ENCODE measurements at places on chromosomes 16 and 17.

GRCh38 chr16:85990861-85991301 is 91.9 kb downstream of the IRF8 start:
- no peak for DNase-seq

DNA sequence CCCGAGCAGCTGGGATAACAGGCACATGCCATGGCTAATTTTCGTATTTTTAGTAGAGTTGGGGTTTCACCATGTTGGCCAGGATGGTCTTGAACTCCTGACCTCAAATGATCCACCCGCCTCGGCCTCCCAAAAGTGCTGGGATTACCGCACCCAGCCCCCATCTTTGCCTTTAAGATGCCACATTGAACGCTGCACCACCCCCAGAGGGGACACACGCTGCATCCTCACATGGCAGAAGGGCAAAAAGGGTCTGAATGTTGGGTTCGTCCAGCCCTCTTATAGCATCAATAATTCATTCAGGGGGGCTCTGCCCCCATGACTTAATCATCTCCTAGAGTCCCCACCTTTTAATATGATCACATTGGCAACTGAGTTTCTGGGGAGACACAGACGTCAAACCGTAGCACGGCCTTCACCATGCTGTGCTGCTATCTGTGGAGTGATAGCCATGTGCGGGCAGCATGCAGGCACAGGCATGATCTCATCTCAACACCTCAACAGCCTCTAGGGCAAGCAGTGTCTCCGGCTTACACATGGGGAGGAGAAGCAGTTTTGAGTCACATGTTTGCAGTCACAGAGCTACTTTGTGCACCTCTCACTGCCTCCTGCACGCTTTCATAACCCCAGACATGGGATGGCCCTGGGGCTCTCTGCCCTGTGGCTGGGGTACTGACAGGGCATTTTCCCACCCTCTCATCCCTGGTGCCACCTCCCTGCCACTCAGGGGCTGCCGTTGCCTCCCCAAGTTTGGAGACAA is 30.0 kb downstream of the IL21R start:
- DNase-seq, result no peak

DNA sequence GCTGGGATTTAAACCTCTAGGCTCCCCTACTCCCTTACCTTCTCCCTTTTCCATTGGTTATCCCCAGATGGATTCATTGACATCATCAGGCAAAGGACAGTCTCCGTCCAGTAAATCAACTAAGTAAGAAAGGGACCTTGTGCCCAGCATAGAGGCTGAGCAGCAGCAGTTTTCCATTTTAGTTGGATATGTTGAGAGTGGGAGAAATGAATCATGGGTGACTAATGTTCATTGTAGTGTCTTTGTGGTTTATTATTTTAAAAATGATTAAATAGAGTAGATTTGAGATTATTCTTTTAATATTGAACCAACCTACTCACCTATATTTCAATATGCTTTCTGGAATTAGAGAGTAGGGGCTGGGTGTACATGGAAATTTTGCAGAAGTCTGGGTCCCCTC is 99.4 kb upstream of the CACNG3 start:
- DNase-seq, result no peak

GRCh38 chr17:53100126-53100525 is 722.6 kb upstream of the KIF2B start:
- no peak for DNase-seq

DNA sequence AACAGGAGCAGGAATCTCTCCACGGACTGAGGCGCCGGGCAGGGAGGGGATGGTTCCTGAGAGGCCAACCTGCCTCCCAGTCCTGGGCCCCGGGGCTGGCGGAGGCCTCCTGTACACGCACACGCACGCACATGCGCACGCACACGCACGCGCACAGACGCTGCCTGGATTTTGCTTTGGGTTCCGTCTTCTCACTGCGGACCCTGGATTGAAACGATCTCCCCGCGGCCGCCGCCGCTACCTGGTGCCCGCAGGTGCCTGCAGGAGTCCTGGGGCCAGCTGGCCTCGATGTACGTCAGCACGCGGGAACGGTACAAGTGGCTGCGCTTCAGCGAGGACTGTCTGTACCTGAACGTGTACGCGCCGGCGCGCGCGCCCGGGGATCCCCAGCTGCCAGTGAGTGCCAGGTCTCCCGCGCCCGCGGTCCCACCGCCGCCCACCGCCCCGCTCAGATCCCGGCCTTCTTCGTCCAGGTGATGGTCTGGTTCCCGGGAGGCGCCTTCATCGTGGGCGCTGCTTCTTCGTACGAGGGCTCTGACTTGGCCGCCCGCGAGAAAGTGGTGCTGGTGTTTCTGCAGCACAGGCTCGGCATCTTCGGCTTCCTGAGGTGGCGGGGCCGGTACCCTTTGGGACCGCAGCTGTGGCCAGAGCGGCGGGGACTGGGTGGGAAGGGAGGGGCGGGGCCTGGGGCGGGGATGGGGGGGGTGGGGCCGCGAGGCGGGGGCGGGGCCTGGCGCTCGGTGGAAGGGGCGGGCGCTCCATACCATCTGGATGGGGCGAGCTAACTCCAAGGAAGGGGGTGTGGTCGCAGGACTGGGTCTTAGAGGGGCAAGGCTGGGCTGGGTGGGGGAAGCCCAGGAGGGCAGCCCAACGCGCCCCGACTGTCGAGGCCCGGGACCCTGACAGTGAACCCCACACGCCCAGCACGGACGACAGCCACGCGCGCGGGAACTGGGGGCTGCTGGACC is 12.3 kb downstream of the CES4A start:
- DNase-seq, result no peak

DNA sequence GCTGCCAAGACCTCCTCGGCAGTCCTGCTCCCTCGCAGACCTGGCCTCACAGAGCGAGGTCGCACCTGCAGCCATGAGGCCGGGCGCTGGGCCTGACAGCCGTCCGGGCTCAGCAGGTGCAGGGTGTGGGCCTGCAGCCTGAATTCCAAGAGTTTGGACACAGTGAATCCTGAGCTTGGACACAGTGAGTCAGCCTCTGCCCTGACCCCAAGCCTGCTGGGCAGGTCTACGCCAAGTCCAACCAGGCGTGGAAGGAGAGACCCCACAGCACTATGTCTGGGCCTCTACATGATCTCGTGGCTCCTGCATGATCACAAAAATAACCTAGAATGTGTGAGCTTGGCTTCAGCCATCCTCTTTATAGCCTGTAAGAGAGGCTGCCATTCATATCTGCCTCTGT is 121.0 kb downstream of the C16orf95 start:
- no peak for DNase-seq

- DNase-seq, result no peak
Measured at GRCh38 chr17:77131904-77132303, 8.9 kb upstream of the SEC14L1 start.

GRCh38 chr17:62084585-62084984 is 19.5 kb upstream of the MED13 start:
- DNase-seq, result no peak

Measured in NCI-H2081 treated with DMSO at 0.1 percent for 48 hours (cell line).